ENCODE measurements at places on chromosomes 16 and 17.
A peak's percentile ranks its signal among the peaks of the same experiment; 100 is the strongest.

- no peak for DNase-seq
Observed at GRCh38 chr16:74439685-74440084, 18.4 kb upstream of the CLEC18B start.

- DNase-seq = peak; percentile 48
Observed at GRCh38 chr16:25106567-25107465, 4.7 kb upstream of the LCMT1 start.

DNA sequence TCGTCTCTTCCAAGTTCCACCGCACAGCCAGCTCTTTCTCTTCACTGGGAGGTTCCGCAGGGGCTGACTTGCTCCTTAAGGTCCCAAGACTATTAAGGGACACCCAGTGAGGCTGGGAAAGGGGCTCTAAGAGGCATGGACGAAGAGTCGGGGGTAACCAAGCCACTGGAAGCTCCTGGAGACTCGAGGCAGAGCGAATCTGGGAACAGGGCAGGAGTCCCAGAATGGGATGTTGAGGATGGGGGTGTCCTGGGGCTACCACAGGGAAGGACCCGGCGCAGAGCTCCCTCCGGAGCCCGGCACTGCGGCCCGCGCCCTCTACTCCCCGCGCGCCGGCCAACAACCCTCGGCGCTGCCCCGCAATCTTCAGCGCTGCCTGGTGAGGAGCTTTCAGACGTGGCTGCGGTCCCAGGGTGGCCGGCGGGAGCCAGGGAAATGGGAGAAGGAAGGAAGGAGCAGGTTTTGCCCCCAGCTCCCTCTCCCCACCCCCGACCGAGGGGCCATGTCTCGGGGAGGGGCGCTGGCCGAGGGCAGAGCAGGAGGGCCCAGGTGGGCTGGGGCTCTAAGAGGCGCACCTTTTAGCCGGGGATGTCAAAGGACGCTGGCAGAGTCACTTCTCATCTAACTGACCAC is 581 bp downstream of the CHST5 start:
- no peak for DNase-seq

DNA sequence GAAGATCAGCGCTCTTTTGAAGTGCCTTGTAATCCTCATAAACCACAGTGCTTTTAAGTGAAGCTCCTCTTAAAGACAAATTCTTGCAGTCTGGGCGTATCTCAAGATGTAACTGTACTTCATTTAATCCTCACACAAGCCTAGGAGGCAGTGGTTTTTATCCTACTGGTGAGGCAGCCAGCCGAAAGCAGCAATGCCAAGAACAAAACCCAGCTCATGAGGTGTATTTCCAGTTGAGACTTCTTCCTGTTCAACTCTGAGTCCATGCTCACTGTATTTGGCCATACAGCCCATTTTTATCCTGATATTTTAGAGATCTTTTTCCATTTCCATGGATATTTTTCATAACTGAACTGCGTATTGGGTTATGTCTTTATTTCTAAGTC is 13.7 kb downstream of the CTRB2 start:
- DNase-seq = no peak

- no peak for DNase-seq
Observed at GRCh38 chr17:49513044-49513395, 17.9 kb downstream of the NGFR start.

DNA sequence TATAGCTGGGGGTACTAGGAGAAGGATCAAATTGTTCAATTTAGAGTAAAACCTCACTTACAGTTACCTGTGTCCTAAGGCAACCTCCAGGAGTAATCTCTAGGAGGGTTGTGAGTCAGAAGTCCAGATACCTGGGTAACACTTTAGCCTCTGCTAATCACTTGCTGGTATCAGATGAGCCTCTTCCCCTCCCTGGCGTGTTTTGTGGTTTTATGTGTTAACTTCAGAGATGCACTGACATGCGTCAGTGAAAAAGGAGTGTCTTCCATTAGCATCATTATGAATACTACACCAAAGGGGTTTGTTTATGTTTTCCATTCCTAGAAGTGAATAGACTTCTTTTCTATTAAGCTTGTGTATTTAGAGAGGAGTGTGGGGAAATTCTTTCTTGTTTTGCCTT is 208.2 kb downstream of the FTO start:
- no peak for DNase-seq

DNA sequence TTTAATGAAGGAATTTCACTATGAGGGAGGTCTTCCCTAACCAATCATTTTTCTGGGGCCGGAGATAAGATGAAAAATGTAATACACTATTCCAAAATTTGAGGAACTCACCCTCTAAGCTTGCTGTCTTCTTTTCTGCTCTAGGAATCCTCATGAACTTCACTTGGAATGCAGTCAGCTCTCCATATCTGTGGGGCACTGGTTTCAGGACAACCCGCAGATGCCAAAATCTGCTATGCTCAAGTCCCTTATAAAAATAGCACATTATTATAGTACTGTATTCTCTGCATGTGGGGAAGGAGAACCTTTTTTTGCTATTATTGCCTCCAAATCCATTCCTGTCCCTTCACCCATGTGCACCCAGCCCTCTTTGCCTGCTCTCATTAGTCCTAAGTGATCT is 146.0 kb downstream of the ABCA8 start:
- no peak for DNase-seq

DNA sequence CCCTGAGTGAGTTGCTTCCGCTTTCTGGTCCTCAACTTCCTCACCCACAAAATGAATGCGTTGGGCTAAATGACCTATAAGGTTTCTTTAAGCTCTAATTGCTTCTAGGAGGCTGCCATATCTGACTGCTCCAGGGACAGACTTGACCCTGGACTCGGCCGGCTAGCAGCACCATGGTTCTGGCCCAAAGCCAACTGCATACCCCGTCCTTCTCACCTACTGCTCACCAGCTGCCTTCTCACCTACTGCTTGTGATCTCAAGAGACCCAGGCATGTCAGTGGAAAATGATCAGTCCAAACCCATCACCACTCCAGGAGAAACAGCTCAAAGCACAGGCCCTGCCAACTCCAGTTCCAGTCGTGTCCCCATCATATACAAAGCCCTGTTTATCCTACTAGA is 124.3 kb upstream of the IRX5 start:
- no peak for DNase-seq
